ENCODE measurements at places on chromosomes 3 and 15.

DNA sequence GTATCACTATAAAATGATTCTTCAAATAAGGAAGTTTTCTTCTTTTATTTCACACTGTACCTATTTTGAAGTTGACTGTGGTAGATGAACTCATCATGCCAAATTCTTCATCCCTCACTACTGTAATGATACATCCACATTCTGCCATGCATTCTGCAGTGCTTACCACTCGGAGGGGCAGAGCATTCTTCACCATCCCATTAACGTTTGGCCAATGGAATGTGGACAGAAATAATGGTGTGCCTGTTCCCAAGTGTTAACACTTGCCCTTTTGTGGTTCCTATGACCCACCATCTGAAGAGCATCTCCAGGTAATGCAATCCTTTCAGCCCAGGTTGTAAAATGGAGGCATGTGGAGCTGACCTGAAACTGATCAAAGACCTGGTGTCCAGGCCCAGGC is 18.6 kb downstream of the GOLIM4 start:
- no peak for DNase-seq

DNA sequence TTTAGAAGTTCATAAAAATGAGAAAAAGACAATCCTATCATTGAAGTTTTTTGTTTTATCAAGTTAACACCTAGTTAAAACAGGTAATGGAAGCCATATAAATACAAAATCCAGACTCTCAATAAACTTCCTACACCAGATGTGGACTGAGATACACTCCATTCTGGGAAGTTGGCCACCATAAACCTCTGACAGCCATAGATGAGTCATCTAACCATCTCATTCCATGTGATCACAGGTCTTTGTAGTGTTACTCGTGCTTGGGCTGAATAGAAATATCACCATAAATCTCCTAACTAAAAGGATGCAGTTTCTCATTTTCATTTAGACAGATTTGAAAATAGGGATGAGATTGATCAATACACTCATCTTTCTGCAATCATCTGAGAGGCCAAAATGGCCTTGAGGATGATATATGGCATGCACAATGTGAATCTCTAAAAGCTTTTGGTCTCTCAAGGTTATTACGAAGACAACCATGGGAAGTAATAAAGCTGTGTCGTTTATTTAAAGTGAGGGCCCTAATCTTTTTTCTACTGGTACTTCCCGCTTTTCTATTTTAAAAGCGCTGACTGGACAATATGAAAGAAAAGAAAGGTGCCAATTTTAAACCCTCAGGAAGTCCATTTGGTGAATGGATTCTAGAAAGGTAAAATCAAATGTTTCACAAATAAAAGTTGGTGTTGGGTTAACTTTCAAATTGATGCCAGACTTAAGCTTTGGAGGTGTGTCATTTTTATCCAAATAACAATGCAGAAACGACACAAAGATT is 155.5 kb downstream of the POLR2M start:
- DNase-seq = no peak

- DNase-seq = peak; percentile 93
Measured at GRCh38 chr3:17742102-17742879, at the start of gene TBC1D5. Gene TBC1D5 (minus strand): TSS chr3:17742631. CDS start chr3:17508570, 234,061 bp downstream.

DNA sequence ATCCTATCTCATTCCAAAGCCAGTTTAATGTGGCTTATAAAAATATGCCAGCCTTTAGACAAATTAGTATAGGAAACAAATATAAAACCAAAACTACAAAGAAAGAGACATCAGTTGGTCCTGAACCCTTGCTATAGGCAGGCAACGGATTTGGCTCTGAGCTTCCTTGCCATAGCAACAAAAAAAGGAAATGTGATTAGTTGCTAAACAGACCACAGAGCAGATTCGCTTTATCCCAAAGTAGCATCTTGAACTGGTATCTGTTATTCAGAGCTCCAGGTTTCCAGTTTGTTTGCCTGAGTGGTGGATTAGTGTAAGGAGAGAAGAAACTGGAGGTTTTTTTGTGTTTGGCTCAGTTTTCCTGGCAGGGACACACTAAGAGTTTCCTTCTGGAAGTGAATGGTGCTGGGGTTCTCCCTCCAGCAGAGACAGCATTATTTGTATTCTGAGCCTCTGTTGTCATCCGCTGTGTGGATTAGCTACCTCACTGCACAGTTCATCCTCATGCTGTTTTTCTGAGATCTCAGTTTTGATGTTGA is 44.1 kb downstream of the CHST2 start:
- DNase-seq = no peak

DNA sequence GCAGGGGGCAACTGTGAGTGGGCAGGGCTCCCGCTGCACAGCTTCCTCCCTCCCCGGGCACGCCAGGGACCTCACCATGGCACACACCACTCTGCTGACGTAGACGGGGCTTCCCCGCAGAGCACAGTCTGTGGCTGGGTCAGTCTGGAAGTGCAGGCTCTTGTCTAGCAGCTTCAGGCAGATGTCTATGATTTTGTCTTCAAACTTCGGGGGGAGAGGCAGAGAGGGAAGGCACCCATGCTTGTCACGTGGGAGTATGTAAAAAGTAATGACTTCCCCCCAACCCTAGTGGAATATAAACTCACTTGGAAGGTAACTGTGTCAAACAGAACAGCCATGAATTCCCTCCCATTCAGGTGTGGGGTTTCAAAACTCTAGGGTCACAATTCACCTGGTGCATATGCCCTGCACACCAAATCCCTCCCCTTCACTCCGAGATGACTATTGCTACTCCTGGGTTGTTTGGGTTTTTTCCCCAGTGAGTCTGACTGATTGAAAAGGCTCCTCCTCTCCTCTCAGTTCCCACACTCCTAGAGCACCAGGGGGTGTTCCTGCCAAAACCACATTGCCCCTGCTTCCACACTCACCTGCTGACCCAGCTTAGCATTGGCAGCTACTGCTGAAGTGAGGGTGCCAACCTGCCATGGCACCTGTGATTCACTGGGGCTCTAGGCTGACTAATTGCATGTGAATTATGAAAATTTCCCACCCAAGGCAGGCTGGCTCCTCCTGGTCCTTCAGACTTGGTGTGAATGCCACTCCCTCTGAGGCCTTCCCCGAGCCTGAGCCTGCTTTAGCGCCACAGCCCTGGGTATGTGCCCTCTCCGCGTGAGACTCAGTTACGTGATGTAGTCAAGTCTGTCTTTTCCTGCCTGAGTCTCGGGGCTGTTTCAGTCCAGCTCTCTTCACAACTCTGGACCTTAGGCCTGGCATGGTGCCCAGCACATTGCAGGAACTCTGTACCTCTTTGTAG is 13.0 kb downstream of the TGM5 start:
- DNase-seq = no peak

DNA sequence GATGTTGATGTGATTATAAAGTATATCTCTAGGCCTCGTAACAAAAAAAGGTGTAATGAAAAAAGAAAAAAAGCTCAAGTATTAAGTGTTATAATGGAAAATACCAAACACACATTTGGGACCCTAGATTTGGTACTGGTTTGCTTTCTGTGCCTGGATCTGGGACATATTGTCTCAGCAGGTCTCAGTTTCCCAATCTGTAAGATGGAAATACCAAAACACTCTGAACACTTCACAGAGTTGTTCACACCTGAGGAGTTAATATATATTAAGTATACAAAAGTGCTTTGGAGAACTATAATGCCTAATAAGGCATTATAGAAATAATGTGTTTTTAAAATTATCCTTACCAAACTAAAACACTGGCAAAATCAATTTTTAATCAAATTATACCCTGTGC is 60.0 kb downstream of the CLASP2 start:
- no peak for DNase-seq

Data from caudate nucleus (tissue), 63 donors.